ENCODE measurements at places on chromosomes 3 and 15.

DNA sequence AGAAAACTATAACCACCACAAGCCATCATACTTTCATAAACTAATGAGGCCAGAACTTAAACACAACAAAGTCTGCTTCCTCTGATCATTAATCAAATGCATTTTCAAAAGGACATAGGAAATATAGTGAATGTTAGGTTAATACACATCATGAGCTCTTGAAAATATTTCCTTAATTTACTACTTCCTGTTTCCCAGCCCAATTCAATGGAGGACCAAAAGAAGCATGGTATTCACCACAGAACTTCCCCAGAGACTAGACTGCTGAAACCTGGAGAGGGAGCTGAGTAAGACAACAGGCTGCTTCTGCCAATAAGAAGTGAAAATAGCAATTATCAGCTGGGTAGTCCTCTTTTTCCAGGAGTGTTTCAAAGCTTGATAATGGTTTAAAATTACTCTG lies 250.3 kb downstream of the ULK4 start:
- no peak for DNase-seq

DNA sequence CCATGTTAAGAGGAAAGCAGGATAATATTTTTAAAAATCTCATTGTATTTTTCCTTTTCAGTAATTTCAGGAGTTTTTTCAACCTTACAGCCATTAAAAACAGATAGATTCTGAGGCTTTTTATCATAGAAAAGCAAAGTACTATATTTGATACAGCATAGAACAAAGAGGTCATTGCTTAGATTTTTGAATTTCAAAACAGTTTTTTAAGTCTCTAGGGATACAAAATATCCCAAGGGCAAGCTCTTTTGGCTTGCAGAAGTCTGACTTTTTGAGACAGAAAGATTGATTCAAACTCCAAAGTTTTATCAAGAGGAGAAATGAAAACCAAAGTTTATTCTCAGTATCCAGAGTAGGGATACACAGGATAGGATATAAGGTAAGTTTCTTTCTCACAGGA lies 49.3 kb upstream of the LEKR1 start:
- no peak for DNase-seq

DNA sequence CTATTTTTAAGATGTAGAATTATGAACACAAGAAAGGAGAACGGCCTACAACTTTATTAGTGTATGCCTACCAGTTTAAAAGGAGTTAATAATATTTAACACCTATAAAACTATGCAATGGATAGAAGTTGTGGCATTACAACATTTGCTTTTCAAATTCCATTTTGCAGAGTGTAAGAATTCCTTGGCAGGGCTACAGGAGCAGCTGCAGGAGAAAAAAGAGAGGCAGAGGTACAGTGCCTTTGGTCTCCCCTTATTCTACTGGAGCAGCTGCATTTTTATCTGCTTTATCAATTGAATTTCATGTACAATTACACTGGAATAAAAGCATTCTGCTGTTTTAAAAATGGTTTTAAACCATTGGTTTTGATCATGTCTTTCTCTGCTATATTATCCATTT lies 145.7 kb upstream of the KCNH8 start:
- DNase-seq = no peak

DNA sequence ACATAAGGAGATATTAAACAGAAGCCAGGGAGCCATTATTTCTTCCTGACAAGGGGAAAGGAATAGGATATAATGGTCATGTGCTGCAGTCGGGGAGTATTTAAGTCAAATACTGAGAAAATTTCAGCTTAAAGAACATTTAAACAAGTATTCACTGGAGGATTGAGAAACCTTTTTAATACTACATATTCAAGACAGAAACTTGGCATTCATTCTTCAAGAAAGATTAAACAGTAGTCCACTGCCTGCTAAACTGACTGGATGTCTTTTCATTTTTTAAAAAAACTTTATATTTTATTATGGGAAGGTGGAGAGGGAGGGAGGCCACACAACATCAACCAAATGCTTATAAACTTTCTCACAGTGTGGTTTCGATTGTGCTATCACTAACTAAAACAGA lies 107.4 kb upstream of the CBLB start:
- DNase-seq = no peak

- no peak for DNase-seq
These were observed 350.9 kb downstream of the SLC9A9 start for GRCh38 chr3:143497382-143497781.
